ENCODE measurements at places on chromosomes 5 and 9. TPM values are rescaled to one million over a fixed set of nuclear protein-coding genes. Genes with fewer than 3 reads are reported as not detected.
A peak's percentile ranks its signal among the peaks of the same experiment; 100 is the strongest.

DNA sequence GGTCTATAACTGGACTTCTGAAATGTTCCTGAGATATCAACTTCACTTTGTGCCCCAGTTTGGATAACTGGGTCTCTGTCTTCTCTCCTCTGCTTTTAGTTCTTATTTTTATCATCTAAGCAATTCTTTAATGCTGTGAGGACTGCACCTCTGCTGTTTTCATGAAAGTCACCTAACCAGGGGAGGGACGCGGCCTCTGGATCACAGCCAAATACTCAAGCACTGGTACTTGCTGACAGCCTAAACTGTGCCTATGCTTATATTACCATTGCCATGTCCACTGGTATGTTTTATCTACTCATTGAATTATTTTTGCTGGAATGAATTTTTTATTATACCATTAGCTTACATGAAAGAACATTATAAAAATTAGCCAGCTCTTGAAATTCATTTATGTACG is 674.0 kb downstream of the DMRTA1 start:
- H3K4me3 ChIP-seq = no peak overlapping the region
- H3K27ac ChIP-seq = no peak overlapping the region
- 0 out of 2 replicates have a peak, but pooled peaks cover 3% of the 10 kb centered on the region for H3K4me1 ChIP-seq
- no peaks in the 10 kb centered on the region for H3K36me3 ChIP-seq
- H3K27me3 ChIP-seq = no peaks in the 10 kb centered on the region

- no peak overlapping the region for H3K27ac ChIP-seq
- no peaks in the 10 kb centered on the region for H3K27me3 ChIP-seq
- no peak overlapping the region for H3K4me3 ChIP-seq
Measured at GRCh38 chr5:37575541-37576489, 196.7 kb downstream of the WDR70 start.

- no peak overlapping the region for H3K27ac ChIP-seq
- H3K4me1 ChIP-seq = peaks cover 38% of the 10 kb centered on the region
- DNase-seq = no peak
- no peak overlapping the region for H3K4me3 ChIP-seq
- no peaks in the 10 kb centered on the region for H3K27me3 ChIP-seq
Measured at GRCh38 chr9:88742905-88743304, 207.9 kb downstream of the NXNL2 start.

DNA sequence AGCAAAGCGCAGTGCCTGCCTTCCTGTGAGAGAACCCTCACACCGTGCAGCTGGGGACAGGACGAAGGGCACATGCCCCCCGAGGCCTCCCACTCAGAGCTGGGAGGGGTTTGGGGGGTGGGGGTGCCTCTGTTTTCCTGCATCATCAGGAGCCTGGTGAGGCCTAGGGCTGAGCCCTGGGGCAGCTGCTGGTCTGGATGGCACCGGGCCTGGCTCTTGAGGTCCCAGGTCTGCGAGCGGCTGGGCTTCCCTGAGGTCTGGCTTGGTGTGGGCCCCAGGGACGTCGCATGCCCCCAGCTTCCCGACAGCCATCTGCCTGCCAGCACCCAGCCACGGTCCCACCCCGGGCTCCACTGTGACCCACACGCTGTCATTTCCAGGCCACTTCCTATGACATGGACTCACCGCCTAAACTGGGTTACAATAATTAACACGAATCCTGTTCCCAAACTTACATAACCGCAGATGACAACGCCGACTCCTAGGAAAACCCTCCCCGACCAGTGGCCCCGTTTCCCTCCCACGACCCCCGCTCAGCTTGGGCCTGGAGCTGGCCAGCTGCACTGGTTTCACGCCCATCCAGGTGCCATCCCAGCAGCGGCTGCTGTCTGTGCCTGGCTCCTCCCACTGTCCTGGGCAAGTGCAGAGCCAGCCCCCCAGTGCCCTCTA is 8.7 kb downstream of the NACC2 start:
- peaks cover 13% of the 10 kb centered on the region for H3K4me1 ChIP-seq
- H3K27me3 ChIP-seq = no peaks in the 10 kb centered on the region
- H3K27ac ChIP-seq = peak overlapping the region; percentile 60
- peak; percentile 14 for DNase-seq
- no peaks in the 10 kb centered on the region for H3K36me3 ChIP-seq

- no peak for DNase-seq
- peaks cover 4% of the 10 kb centered on the region for H3K27me3 ChIP-seq
- H3K4me1 ChIP-seq = 0 out of 2 replicates have a peak, but pooled peaks cover 4% of the 10 kb centered on the region
- H3K36me3 ChIP-seq = peaks cover 16% of the 10 kb centered on the region
Measured at GRCh38 chr5:131068893-131069643, 96.0 kb downstream of the HINT1 start.

- no peak overlapping the region for H3K4me3 ChIP-seq
- H3K36me3 ChIP-seq = no peaks in the 10 kb centered on the region
- H3K27me3 ChIP-seq = no peaks in the 10 kb centered on the region
- H3K4me1 ChIP-seq = peaks cover 17% of the 10 kb centered on the region
Measured at GRCh38 chr5:108233617-108234155, 148.2 kb downstream of the FBXL17 start.

DNA sequence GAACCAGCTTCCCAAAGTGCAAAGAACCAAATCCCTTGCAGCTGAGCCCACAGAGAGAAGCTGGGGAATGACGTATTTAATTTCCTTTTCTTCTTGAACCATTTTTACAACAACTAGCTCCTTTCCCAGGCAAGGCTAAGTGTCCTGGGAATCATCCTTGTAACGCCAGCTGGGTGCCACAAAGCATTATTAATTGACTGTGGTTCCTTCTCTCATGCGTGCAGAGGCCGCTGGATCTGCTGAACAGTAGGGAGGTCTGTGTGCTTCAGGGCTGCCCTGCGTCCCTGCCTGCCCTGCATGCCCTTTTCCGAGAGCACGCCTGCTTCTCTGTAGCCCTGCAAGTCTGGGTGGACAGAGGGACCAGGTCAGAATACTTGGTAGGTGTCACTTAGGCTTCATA is 124.1 kb upstream of the OTULINL start:
- no peak for DNase-seq
- peaks cover 54% of the 10 kb centered on the region for H3K36me3 ChIP-seq
- H3K27me3 ChIP-seq = peaks cover 4% of the 10 kb centered on the region
- peaks cover 14% of the 10 kb centered on the region for H3K4me1 ChIP-seq
- H3K4me3 ChIP-seq = no peak overlapping the region

DNA sequence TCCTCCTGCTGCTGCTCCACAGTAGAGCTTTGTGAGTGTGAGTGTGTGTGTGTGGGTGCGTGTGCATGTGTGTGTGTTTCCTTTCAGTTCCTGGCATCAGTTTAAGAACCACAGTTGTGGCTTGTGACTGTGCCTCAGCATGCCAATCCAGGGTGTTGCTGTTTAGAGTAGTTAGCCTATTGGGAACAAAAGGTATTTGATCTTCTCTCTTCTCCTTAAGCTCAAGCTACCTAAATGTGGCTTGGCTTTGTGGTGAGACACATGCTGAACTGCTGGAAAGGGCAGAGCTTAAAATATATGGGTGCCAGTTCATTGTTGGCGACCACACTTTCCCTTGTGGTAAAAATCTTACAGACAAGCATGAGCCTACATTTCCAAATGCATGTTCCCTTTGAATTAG is 116.6 kb upstream of the BNC2 start:
- no peak overlapping the region for H3K27ac ChIP-seq
- peaks cover 25% of the 10 kb centered on the region for H3K4me1 ChIP-seq
- H3K4me3 ChIP-seq = no peak overlapping the region
- H3K36me3 ChIP-seq = no peaks in the 10 kb centered on the region
- no peak for DNase-seq

The EEIG1 gene
- 66.4 TPM for total RNA-seq

The HRCT1 gene
- not detected for total RNA-seq

DNA sequence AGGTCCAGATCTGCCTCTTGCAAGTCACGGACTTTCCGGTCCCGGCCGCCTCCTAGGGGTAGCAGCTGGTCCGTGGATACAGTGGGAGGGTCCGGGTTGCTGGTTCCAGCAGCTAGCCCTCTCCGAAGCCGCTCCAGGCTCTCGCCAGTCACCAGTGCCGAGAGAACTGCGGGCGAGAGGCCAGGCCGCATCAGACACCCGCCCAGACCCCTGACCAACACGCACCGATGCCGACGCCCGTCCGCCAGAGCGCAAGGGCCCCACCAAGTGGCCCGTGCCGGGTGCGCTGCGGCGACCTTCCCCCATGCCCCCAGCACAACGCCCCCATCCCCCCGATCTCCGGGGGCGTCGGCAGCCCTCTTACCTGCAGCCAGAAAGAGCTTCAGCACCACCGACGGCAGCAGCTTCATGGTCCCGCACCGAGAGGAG is 470 bp downstream of the HBEGF start:
- peaks cover 11% of the 10 kb centered on the region for H3K27me3 ChIP-seq
- H3K36me3 ChIP-seq = no peaks in the 10 kb centered on the region
- H3K27ac ChIP-seq = no peak overlapping the region
- peaks cover 27% of the 10 kb centered on the region for H3K4me1 ChIP-seq
- peak overlapping the region; percentile 66 for H3K4me3 ChIP-seq

DNA sequence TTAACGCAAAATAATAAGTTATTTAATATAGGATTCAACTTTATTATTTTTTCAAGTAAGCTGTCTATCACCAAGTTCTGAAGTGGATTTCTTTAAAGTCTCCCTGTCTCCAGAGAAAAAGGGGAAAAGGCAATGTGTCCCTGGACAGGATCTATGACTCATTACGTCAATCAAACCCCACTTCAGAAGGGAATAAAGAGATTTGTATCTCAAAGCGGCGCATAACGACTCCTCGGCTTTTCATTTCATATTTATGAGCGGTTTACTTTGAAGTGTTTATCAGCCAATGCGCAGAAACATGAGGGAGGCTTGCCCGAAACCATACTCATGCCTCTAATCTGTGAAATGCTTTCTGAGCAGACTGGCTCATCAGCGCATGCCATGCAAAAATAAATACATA is 938.6 kb upstream of the WWC1 start:
- H3K4me1 ChIP-seq = peaks cover 26% of the 10 kb centered on the region
- H3K4me3 ChIP-seq = no peak overlapping the region
- no peaks in the 10 kb centered on the region for H3K36me3 ChIP-seq
- DNase-seq = no peak

GRCh38 chr5:107461770-107462169 is 209.0 kb downstream of the EFNA5 start:
- H3K4me3 ChIP-seq = no peak overlapping the region
- H3K27ac ChIP-seq = no peak overlapping the region
- H3K36me3 ChIP-seq = peaks cover 4% of the 10 kb centered on the region
- DNase-seq = no peak
- no peaks in the 10 kb centered on the region for H3K27me3 ChIP-seq

- H3K4me3 ChIP-seq = no peak overlapping the region
- H3K36me3 ChIP-seq = no peaks in the 10 kb centered on the region
- peaks cover 3% of the 10 kb centered on the region for H3K4me1 ChIP-seq
- no peaks in the 10 kb centered on the region for H3K27me3 ChIP-seq
Measured at GRCh38 chr5:172093559-172093958, 87.1 kb upstream of the FBXW11 start.

- H3K27ac ChIP-seq = no peak overlapping the region
- H3K4me3 ChIP-seq = no peak overlapping the region
- no peak for DNase-seq
- peaks cover 7% of the 10 kb centered on the region for H3K36me3 ChIP-seq
Measured at GRCh38 chr9:79378107-79378506, 193.7 kb upstream of the TLE4 start.

- H3K4me3 ChIP-seq = no peak overlapping the region
- peaks cover 9% of the 10 kb centered on the region for H3K4me1 ChIP-seq
- H3K36me3 ChIP-seq = no peaks in the 10 kb centered on the region
- DNase-seq = no peak
Measured at GRCh38 chr5:90113108-90113507, 296.4 kb downstream of the CETN3 start.

The SAXO1 gene
- 0.02 TPM for total RNA-seq

The SHISAL2B gene
- 11.1 TPM for total RNA-seq

The ANKRD33B gene
- total RNA-seq = 5.9 TPM

DNA sequence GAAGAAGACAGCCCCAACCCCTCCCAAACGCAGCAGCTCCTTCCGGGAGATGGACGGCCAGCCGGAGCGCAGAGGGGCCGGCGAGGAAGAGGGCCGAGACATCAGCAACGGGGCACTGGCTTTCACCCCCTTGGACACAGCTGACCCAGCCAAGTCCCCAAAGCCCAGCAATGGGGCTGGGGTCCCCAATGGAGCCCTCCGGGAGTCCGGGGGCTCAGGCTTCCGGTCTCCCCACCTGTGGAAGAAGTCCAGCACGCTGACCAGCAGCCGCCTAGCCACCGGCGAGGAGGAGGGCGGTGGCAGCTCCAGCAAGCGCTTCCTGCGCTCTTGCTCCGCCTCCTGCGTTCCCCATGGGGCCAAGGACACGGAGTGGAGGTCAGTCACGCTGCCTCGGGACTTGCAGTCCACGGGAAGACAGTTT is 12.5 kb downstream of the QRFP start:
- H3K4me1 ChIP-seq = peaks cover 10% of the 10 kb centered on the region
- no peaks in the 10 kb centered on the region for H3K27me3 ChIP-seq
- peak overlapping the region; percentile 73 for H3K27ac ChIP-seq

- no peak overlapping the region for H3K4me3 ChIP-seq
- H3K27me3 ChIP-seq = no peaks in the 10 kb centered on the region
Measured at GRCh38 chr9:87322840-87323635, 174.6 kb upstream of the DAPK1 start.

- DNase-seq = no peak
- H3K27me3 ChIP-seq = peaks cover 13% of the 10 kb centered on the region
- no peak overlapping the region for H3K27ac ChIP-seq
- no peak overlapping the region for H3K4me3 ChIP-seq
- H3K4me1 ChIP-seq = peaks cover 9% of the 10 kb centered on the region
Measured at GRCh38 chr5:154147666-154148065, 42.9 kb upstream of the GALNT10 start.

The CYFIP2 gene
- total RNA-seq = 101 TPM

DNA sequence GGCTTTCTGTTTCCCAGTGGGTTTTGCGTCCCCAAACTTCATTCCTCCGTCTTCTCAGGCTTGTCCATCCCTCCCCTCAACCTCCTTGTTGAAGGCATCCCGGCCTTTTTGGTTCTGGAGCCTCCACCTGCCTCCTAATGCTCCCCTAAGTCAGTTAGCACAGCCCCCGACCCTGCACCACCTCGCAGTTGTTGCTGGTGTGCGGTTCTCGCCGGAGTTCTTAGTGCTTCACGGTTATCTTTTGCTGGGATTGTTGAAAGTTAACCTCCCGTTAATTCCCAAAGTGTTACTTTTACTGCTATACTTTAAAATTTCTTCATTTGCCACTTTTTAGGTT is 447 bp downstream of the UBLCP1 start:
- peaks cover 10% of the 10 kb centered on the region for H3K4me1 ChIP-seq
- H3K27ac ChIP-seq = no peak overlapping the region
- peaks cover 23% of the 10 kb centered on the region for H3K36me3 ChIP-seq
- DNase-seq = no peak
- H3K27me3 ChIP-seq = peaks cover 36% of the 10 kb centered on the region
- H3K4me3 ChIP-seq = peak overlapping the region; percentile 91

- H3K27me3 ChIP-seq = no peaks in the 10 kb centered on the region
- no peaks in the 10 kb centered on the region for H3K36me3 ChIP-seq
- H3K4me1 ChIP-seq = peaks cover 16% of the 10 kb centered on the region
- no peak overlapping the region for H3K27ac ChIP-seq
- H3K4me3 ChIP-seq = no peak overlapping the region
Measured at GRCh38 chr5:68754536-68754935, 339.3 kb upstream of the SLC30A5 start.

The C9orf50 gene
- total RNA-seq = 0.11 TPM

- no peaks in the 10 kb centered on the region for H3K27me3 ChIP-seq
- no peaks in the 10 kb centered on the region for H3K4me1 ChIP-seq
- no peak for DNase-seq
Measured at GRCh38 chr5:55934115-55934613, 60.6 kb downstream of the IL6ST start.
